GM12878 (cell line): ENCODE measurements at places on chromosomes 7 and 10.

GRCh38 chr7:28112883-28113540 lies 67.6 kb downstream of the JAZF1 start:
- no peak for DNase-seq

DNA sequence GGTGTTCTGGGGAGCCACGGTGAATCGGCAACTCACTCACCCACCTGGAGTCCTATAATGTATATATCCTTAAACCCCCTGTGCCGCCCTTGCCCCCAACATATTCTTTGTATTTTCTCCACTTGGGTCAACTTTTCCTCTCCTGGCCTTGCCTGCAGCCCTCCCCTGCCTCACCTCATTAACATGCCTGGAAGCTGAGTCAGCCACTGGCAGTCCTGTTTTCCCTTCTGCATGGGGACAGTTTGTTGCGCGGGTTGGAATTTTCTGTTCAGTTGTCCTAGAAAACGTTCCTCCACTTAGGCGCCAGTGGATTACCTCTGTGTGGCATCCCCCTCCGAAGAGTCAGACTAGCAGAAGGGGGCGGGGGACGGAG lies 97.4 kb downstream of the C10orf105 start:
- DNase-seq, result no peak

GRCh38 chr7:79361214-79361613 lies 92.3 kb downstream of the MAGI2 start:
- DNase-seq, result no peak

DNA sequence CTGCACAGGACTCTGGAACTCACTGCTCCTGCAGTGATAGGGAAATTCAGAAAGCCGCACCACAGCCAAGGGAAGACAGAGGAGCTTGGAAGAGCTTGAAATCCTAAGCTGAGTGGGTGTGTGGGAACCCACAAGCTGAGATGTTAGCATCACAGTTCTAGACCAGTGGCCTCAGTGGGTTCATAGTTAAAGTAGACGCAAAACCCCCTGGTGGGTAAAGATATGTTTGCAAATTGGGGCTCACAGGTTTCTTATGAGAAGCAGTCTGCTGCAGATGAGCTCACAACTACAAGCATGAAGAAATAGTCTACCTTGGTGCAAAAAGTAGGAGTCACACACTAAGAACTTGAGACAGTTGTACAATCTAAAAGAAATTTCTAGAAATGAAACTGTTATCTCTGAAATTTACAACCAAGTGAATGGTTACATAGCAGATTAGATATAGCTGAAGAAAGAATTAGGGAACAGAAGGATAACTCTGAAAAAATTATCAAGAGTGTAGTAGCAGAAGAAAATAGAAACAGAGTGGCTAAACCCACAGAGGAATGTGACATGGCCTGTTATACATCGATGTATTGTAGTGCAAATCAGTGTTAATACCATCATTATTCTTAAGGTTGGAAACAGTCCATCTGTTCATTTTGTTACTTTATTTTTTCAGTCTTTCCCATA lies 77.2 kb downstream of the DYNC2I1 start:
- DNase-seq, result no peak

- DNase-seq, result no peak
Measured at GRCh38 chr10:110773693-110774068, 98.0 kb upstream of the PDCD4 start.

GRCh38 chr7:101733713-101734475 lies 83.5 kb upstream of the CUX1 start:
- DNase-seq, result no peak

DNA sequence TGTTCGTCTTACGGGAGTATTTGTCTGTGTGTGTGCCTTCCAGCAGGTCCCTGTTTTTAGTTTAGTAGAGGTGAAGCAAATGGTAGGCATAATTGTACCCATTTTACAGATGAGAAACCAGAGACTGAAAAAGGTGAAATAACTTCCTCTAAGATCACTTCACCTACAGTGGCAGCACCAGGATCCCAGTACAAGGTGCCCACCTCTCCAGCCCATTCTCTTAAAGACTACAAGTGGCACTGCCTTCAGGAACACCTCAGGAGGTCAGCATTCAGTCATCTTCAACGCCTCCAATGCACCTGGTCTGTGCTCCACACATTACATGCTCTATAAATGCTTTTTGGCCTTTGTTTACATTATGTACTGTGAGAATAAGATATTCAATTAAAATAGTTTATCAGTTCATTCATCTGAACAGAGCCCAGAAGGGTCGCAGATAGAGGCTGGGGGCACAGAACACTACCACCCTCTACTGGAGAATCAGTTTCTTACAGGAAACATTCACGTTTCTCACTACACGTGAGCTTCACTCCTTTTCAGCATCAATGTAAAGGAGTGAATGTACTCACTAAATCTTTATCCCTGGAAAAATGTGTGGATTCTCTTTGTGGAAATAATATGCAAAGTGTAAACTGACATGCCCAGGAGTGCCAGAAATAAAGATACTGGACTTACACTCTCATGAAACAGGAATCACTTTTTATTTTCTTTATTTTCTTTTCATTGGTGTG lies 45.5 kb upstream of the ABLIM1 start:
- DNase-seq, result no peak

DNA sequence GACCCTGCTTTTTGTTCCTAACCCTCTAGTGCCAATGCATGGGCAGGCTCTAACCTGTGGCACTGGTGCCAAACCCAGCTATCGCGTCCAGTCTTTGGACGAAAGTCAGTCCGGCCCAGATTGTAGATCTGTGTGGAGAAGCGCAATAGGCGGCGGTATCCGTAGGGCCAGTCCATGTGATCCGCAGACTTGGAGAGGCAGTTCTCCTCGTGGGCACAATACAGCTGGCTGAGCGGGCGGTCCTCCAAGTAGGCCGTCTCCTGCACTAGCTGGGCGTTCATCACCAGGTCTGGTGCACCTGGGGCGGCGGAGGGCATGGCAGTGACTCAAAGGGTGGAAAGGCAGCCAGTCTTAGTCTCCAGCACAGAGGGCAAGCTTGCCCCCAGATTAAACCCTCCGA lies 14.5 kb downstream of the LOXL4 start:
- no peak for DNase-seq

DNA sequence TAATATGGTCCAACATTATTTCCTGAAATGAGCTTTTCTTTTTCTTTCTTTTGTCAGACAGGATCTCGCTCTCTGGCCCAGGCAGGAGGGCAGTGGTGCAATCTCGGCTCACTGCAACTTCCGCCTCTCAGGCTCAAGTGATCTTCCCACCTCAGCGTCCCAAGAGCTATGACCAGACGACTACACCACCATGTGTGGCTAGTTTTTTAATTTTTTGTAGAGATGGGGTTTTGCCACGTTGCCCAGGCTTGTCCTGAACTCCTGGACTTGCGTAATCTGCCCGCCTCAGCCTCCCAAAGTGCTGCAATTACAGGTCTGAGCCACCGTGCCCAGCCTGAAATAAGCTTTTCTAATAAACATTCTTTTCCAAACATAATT lies 48.6 kb downstream of the CUL2 start:
- no peak for DNase-seq

DNA sequence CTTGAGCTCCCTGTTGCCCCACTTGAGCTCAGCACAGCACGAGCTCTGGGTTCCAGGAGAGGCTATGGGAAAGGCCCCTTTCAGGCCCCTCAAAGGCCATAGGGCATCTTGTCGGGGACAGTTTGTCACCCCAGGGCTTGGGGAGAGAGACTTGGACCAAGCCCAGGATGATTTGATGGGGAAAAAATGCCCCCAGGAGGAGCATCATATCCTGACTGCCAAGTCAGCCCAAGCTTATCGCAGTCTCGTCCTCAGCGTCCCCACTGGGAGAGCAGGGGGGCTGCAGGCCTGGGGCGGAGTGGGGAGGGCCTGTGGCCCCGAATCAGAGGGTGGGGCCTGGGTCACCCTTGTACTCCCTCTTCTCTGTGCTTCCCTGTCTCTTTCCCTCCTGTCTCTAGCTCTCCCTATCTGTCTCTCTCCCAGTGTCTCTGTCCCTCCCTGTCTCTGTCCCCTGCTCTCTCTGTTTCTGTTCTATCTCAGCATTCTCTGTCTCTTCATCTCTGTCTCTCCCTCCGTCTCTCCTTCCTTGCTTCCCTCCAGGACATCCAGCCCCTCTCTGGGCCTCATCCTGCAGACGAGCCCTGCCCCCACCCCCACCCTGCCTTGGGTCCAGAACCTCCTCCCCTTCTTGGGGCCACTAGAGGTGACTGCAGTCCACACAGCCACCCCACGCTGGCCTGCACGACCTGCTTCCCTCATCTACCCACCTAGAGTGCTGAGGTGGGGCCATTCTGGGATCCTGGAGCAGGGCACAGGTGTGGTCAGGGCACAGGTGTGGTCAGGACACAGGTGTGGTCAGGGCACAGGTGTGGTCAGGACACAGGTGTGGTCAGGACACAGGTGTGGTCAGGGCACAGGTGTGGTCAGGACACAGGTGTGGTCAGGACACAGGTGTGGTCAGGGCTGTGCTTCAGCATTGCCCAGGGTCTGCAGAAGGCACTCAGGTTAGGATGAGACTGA lies 17.3 kb upstream of the GRIFIN start:
- DNase-seq, result no peak

- DNase-seq, result no peak
Measured at GRCh38 chr7:70131817-70132216, 533.5 kb downstream of the AUTS2 start.

GRCh38 chr7:115754226-115754625 lies 276.3 kb downstream of the TFEC start:
- DNase-seq, result no peak

DNA sequence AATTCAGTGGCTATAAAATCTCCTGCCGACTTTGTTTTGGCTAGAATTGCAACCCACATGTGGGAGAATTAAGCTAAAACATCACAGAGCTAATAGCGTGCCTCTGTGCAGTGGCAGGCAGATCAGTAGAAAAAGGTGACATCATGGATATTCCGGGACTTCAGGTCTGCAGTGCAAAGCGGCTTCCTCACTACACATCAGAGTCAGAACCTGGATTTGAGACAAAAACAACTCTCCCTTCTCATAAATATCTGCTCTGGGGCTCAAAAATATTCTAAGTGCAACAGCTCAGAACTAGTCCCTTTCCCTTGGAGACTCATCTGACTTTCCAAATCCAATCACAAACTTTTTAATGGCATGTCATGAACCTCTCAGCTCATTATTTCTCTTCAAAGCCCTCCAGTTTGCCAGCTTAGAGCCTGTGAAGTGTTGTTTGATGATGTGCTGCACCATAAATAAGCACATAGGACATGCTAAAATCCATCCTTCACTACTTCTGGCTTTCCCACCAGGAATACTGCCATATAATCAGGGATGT lies 337.1 kb downstream of the RNLS start:
- no peak for DNase-seq

- no peak for DNase-seq
Measured at GRCh38 chr7:80766724-80767123, 128.3 kb downstream of the CD36 start.

DNA sequence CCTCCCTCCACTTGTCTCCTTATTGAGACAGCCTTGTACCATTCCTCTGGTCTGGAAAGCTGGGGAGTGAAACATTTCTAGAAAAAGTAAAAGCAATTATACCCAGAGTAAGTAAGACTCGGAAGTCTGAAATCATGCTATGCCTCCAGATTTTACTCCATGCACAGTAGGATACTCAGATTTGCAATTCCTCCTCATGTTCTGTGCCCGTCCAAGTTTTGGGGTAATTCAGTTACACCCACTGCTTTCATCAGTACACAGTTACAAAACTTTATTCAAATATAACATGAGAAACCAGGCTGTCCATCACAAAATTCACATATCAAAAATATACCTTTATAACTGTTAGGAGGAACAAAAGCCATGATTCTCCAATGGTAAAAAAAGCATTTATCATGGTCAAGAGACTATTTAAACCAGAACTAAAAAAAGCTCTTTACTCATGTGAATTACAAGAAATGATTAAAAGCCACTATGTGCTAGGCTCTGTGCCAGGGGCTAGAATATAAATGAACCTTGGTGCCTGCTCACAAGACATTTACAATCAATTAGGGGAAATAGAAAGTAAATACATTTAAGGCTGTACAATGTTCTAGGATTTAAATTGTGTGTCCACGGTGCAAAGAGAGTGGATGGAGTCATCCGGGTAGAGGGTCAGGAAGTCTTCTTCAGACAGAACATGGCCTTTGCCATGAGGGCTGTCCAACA lies 320.2 kb downstream of the ELMO1 start:
- no peak for DNase-seq

GRCh38 chr10:94107191-94107590 lies 113.5 kb downstream of the PLCE1 start:
- no peak for DNase-seq

- peak; percentile 27 for DNase-seq
Measured at GRCh38 chr10:1465418-1465911, 271.9 kb downstream of the ADARB2 start.
